DND-41 (cell line): ENCODE measurements at places on chromosomes 11 and 22.

- DNase-seq = no peak
Measured at GRCh38 chr11:72696866-72697700, 22.9 kb upstream of the PDE2A start.

GRCh38 chr22:45218976-45219375 is 21.7 kb downstream of the KIAA0930 start:
- DNase-seq = no peak

DNA sequence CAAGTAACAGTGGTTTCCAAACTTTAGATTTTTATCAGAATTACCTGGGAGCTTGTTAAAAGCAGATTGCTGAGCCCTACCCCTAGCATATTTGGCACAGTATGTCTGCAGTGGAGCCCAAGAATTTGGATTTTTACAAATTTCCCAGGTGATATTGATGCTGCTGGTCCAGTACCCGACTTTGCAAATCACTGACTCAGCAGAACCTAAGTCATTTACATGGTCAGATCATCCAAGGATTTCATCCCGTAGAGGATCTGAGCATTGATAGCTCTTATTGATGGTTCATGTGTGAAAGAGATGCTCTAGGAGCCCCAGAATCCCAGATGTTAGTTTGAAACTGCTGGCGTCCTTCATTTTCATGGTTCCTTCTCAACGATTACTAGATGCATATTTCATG is 6.0 kb downstream of the C11orf97 start:
- no peak for DNase-seq

DNA sequence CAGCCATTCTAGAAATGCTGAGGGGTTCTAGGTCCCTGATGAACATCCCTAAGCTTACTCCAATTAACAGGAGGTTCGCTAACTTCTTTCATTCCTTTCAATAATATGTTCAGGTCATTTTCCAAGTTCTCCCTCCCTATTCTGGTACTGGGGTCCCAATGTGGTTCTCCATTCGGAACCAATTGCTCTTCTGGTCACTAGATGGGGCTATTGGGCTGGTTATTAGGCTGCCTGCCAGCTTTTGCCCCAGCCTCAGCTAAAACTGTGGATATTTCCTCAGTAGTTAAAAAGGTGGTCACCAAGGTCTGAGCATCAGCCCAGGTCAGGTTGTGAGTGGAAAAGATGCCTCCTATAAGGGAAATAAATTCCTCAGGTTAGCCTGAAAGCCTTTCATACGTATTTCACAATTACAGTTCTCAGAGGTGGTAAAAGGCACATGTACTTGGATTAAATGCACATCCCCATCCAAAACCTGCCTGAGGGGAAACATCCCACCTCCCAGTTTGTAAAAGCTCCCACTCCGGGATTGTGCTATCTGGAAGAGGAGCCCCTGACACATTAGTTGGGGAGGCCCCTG is 161.1 kb upstream of the CCDC179 start:
- peak; percentile 24 for DNase-seq

- no peak for DNase-seq
Measured at GRCh38 chr22:23789121-23789520, 2.4 kb downstream of the SMARCB1 start.

GRCh38 chr11:30586251-30587144 is at the start of gene MPPED2:
MPPED2 (minus strand) TSS chr11:30586353; CDS start chr11:30580373, 5,980 bp downstream.
- DNase-seq = no peak

DNA sequence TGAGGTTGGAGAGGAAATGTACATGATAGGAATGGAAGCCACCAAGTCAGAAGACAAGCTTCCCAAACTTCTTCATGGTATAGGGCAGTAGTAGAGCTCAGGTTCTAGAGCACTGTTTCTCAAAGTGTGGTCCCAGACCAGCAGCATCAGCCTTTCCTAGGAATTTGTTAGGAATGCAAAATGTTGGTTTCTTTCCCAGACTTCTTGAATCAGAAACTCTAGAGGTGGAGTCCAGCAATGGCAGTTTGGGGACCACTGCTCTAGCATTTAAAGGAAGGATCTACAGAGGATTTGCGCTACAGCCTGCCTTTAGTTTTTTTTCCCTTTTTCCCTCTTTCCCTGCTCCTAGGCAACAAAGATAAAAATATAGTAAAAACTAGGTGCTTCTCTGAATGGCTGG is 17.0 kb upstream of the MMP12 start:
- DNase-seq = no peak

DNA sequence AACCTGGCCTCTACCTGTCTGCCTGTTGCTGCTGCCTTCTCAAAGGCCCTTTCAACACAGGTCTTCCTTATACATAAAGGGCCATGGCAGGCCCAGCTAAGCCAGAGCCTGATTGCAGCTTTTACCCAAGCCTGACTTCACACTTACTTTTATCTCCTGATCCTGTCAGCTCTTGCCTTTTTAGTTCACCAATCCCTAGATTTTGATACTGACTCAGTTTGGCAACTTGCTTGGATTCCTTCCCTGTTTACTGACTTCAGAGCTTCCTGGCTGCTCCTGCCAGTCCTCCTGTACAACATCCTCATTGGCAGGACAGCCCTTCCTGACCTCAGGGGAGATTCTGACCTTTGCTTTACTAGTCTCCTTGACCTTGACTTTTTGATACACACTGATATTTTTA is 195.2 kb downstream of the NELL1 start:
- no peak for DNase-seq

- no peak for DNase-seq
Measured at GRCh38 chr22:31829505-31829904, 75.7 kb downstream of the DEPDC5 start.

DNA sequence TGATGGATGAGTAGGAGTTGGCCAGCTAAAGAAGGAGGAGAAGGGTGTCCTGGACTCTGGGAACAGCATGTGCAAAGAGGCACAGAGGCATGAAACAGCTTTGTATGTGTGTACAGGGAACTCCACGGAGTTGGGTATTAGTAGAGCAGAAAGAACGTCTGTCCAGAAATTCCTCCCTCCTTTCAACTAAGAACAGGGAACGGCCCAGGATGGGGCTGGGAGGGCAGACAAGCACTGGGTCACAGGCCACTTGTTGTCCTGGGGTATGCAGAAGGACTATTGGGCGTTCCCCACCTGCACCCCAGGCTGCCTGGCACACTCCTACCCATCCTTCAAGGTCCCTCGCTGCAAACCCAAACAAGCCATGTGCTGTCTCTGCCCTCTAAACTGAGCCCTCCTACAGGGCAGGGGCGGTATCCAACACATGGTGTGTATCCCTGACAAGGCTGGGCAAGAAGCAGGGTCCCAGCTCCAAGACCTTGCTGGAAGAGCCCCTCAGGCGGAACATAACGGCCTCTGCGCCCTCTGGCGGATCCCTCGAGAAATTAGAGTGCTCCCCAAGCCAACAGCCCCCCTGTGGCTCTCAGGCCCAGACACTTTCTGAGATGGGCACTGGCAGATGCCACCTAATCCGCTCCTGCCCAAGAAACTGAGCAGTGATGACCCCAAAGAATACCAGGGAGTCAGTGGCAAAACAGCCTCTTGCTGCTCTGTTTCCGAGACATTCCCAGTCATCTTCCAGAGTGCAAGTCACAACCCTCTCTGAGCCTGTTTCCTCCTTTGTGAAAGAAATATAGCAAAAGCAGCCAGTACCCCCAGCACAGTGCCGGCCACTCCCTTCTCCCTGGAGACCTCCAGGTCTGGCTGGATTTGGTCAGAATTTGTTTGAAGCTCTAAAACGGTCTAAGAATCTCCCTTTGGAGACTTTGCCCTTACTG is 1.6 kb upstream of the ELFN2 start:
- peak; percentile 59 for DNase-seq

DNA sequence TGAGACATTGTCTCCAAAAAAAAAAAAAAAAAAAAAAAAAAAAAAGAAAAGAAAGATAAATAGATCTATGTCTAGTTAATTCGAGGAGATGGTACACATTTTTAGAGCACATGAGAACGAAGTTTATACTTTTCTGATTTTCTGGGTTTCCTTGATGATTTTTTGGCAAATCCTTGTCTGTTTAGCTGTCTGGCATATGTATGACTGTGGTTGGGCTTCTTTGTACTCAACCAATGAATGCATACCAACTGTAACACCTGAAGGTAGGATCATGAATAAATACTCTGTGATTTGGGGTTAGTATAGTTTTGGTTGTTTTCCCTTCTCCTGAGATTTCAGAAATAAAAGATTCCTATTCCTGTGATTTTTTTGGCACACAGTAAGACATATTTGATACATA is 63.1 kb downstream of the ARHGEF12 start:
- DNase-seq = no peak

DNA sequence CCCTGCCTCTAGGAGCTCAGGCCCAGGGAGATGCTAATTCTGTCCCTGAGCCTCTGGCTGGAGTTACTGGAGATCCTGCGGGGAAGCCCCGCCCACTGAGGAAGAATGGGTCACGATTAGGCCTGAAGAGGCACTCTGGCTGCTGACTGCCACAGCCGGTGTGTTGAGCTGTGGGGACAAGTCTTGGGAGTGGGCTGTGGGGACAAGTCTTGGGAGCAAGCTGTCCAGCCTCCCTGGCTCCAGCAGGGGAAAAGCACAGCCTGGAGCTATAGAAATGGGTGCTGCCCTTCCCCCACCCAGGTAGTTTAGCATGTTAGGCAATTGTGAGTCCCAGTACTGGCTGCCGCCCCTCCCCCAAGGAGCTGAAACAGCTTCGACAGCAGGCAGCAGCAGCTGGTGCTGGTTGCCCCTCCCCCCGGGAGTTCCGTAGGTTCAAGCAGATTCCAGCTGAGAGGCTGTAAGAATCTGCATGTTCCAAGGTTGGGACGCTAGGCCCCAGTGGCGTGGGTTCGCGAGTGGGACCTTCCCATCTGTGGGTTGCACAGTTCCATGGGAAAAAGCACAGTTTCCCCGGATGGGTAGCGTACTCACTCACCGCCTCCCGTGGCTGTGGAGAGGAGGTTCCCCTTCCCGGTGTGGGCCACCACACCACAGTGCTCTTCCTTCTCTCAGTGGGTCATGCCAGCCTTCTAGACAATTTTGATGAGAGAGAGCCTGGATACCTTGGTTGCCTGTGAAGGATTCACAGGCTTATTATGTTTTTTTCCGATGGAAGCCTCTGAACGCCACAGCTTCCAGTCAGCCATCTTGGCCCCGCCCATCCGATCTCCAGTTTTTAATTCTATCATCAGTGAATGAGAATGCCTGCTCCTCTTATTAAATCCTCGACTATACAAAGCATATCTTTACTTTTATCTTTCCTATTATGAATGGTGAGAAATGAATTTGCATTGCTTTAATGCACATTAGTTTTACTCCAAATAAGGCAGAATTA is 61.5 kb downstream of the MSANTD4 start:
- no peak for DNase-seq

DNA sequence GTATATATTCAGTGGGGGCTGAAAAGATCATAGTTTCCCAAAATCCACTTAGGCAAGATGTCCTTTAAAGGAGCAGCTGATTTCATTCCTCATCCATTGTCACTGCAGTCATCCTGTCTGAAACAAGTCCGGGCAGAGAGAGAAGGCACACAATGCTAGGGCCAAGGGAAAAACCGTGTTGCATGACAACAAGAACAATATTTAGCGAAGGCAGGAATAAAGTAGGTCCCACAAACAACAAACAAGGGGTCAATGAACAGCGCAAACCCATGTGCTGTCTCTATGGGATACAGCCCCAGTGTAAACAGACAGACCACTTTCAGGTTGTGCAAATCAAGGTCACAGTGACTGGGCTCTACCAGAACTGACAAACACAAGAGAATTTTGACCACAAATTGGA is 9.0 kb downstream of the PAMR1 start:
- DNase-seq = no peak

DNA sequence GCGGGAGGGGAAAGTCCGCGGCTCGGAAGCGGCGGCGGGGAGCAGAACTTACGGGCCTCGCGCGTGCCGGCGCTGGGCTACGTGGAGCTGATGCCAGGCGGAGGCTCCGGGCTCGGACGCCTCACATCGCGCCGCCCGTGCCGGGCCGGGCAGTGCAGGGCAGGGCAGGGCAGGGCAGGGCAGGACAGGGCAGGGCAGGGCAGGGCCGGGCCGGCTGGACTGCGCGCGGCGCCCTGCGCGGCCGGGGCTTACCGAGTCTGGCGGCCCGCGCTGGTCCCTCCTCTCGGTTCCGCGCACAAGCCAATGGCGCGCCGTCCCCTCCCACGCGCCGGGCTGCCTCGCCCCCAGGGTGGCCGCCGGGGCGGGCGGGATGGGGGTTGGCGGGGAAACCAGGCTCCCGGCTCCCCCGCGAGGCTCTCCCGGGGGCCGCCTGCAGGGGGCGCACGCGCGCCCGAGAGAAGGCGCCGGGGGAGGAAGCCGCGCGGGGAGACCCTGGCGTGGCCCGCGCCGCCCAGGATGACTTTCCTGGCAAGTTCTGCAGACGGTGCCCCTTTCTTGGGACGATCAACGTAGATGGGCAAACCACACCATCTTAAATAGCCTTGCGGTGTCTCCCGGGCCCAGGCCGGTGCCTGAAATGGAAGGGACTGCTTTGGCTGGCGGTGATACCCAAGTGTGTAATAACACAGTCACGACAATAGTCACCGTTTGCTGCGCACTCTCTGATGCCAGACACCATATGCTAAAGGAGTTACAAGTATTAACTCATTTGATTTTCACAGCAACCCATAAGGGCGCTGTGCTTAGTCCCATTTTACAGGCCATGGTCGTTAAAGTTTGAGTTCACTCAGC is at the start of gene TP53I11:
TP53I11 (minus strand) TSS at position 259 of the 852 bp plus-strand sequence. CDS start 12,548 bp downstream, outside the sequence.
- no peak for DNase-seq

DNA sequence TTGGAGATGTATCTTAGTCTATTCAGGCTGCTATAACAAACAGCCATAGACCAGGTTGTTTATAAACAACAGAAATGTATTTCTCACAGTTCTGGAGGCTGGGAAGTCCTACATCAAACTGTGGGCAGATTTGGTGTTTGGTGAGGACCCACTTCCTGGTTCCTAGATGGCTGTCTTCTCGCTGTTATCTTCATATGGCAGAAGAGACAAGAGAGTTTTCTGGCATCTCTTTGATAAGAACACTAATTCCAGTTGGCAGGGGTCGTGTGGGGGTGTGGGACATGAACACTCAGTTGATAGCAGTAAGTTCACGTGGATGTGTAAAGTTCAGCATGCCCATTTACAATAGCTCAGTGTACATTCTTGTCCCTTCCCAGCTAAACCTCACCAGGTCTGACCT is 41.3 kb upstream of the HMGXB4 start:
- DNase-seq = no peak

GRCh38 chr22:20194681-20195593 is 44.1 kb upstream of the CCDC188 start:
- no peak for DNase-seq

DNA sequence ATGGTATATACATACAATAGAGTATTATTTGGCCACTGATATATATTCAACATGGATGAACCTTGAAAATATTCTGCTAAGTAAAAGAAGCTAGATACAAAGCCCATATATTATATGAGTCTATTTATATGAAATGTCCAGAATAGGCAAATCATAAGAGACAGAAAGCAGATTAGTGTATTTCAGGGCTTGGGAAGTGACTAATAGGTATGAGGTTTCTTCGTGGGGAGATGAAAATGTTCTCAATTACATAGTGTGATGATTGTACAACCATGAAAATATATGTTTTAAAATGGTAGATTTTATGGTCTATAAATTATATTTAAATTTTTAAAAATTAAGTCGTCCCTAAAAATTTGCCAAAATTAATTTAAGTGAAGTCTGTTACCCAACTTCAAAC is 92.2 kb downstream of the STK33 start:
- no peak for DNase-seq

GRCh38 chr11:20310596-20311394 is 52.7 kb upstream of the HTATIP2 start:
- no peak for DNase-seq
